Urinary bladder (tissue), 4 donors: ENCODE measurements at places on chromosomes 3 and 15. TPM values are rescaled to one million over a fixed set of nuclear protein-coding genes. Genes with fewer than 3 reads are reported as not detected.

DNA sequence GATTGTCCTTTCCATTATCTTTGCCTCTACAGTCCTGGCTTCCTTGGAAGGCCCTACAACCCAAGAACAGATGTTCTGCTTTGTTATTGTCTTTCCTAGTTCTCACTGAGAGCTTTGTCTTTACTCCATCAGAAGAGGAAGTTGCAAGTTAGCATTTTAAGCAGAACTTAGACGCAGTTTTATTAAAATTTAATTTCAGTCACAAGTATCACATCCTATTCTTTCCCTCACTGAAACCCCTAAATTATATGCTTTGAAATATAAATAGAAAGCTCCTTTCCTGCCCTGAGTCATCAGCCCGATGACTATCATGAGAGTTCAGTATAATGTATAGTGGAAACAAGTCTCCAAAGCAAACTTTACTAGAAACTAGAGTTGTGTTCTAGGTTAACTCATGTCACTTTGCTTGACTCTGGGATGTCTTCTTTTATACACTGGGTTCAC, 291.2 kb upstream of the RBMS3 start:
- DNase-seq: no peak

The BMF gene
- polyA plus RNA-seq: 7.8 TPM

- peak; percentile 84 for DNase-seq
These were observed 40.8 kb downstream of the FOXP1 start for GRCh38 chr3:71542521-71543370.

The ZBBX gene
- polyA plus RNA-seq: not detected

- DNase-seq: no peak
These were observed 20.4 kb downstream of the PLXND1 start for GRCh38 chr3:129585949-129586657.

The CPN2 gene
- polyA plus RNA-seq: 0.06 TPM

GRCh38 chr15:87633525-87633924, 623.0 kb downstream of the NTRK3 start:
- no peak for DNase-seq

DNA sequence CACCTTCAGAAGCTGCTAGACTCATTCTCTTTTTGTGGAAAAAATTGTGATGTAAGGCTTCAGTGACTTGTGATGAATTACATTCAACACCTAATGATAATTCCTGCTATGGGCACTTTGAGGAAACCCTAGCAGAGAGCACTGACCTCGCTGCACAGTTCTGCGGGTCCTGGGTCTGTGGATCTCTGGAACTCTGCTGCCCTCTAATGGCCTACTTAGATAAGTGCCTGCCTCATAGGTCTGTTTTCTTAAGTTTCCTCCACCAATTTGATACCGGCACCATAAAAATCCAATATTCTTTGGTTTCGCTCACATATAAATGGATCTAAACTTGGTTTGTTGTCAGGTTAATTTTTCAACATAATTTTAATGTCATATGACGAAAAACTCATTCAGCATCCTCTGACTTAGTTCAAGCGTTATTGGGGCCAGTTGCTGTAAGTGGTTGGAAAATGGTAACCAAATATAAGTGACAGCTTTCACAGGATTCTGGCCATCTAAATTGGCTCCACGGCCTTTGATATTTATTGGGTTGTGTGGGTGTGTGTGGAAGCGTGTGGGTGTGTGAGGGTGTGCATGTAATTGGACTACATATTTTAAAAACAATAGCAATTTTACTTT, 10.4 kb downstream of the SLITRK3 start:
- DNase-seq: peak; percentile 41

The DGKG gene
- polyA plus RNA-seq: 4.2 TPM

GRCh38 chr3:10561946-10562560, 56.7 kb upstream of the ATP2B2 start:
- DNase-seq: no peak

The CHCHD6 gene
- polyA plus RNA-seq: 20.9 TPM

DNA sequence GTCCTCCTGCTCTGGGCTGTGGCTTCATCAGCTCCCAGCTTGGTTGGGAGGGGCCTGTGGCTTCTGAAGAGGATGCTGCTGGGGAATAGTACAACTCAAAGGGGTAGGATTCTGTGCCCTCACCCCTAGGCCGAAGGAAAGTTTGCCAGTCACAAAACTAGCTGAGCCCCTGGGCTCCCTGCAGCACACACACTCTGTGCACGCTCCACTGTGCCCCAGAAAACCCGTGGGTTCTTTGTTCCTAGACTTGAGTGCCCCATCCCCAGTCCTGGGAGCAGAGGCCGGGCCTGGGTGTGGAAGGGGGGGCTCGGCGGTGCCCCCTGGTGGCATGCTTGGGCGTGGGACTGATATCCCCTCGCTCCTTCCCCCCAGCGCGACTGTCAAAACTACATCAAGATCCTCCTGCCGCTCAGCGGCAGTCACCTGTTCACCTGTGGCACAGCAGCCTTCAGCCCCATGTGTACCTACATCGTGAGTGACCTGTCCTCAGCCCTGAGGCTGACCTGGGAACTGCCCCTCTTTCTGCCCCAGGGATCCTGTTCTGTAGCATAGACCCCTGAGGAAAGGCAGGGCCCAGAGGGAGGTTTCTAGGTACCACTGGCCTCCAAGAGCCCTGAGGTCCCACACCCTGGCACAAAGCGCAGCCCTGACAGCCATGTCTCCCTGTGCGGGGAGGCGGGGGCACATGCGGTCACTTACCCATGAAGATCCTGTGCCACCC, 14.2 kb downstream of the CIB1 start:
- DNase-seq: no peak

GRCh38 chr3:122012821-122013220, 9.2 kb downstream of the ILDR1 start:
- DNase-seq: no peak

The DAZL gene
- polyA plus RNA-seq: not detected

GRCh38 chr3:186080849-186081438, 27.9 kb downstream of the ETV5 start:
- no peak for DNase-seq

GRCh38 chr3:172270557-172271166, 177.6 kb downstream of the GHSR start:
- DNase-seq: no peak

The VGLL3 gene
- 5.7 TPM for polyA plus RNA-seq

GRCh38 chr3:127920738-127921137, 5.7 kb downstream of the KBTBD12 start:
- no peak for DNase-seq
